Fibroblast of skin of left quadriceps (primary cell): ENCODE measurements at places on chromosomes 7 and 10.
A peak's percentile ranks its signal among the peaks of the same experiment; 100 is the strongest.

GRCh38 chr10:68301790-68302502 lies 29.9 kb upstream of the HNRNPH3 start:
- DNase-seq, result peak; percentile 39

DNA sequence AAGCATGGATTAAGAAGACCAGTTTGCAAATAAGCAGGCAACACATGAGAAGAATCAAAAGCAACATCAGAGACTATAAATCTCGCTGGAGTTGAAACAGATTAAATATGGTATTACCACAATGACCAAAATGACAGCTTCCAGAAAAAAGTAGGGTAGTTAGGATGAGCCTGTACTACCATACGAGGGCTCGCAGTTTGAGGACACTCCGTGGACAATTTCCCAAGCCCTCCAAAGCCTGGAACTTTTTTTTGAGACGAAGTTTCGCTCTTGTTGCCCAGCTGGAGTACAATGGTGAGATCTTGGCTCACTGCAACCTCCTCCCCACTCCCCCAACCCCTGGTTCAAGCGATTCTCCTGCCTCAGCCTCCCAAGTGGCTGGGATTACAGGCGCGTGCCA lies 1.0 kb downstream of the LRRC17 start:
- DNase-seq, result no peak

DNA sequence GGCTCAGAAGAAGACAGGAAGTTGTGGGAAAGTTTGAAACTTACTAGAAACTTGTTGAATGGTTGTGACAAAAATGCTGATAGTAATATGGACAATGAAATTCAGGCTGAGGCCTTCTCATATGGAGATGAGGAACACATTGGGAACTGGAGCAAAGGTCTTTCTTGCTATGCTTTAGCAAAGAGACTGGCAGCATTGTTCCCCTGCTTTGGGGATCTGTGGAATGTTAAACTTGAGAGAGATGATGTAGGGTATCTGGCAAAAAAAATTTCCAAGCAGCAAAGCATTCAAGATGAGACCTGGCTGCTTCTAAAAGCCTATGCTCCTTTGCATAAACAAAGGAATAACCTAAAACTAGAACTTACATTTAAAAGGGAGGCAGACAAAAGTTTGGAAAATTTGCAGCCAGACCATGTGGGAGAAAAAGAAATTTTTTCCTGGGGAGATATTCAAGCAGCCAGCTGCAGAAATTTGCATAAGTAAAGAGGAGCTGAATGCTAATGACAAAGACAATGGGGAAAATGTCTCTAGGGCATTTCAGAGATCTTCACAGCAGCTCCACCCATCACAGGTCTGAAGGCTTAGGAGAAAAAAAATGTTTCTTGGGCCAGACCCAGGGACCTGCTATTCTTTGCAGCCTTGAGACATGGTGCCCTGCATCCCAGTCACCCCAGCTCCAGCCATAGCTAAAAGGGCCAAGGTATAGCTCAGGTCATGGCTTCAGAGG lies 16.5 kb upstream of the KCND2 start:
- DNase-seq, result no peak

GRCh38 chr10:119461380-119461779 lies 81.1 kb downstream of the RGS10 start:
- DNase-seq, result no peak

DNA sequence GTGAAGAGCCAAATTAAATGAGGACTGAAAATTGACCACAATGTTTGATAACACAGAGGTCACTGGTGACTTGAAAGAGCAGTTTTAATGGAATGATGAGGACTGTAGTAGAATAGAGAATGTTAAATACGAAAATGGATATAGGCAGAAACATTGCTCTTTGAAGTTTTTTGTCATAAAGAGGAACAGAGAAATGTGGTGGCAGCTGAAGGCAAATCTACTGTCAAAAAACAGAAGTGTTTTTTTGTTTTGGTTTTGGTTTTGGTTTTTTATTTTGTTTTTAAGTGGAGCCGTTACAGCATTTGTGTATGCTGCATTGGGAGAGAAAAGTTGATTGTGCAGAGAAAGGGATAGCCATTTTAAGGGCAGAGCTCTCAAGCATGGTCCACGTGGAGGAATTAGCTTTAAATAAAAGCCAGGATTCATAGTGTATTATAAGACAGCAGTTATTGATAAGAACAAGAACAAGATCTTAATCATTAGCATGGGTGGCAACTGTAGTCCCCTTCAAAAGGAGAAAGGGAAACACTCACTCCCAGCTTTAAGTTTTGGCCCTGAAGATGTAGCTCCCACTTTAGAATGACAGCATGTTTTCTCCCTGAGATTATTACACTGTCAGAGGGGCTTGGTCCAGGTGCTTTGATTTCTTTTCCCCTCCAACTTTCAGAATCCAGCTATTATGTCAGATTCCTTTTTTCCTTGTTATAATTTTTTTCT lies 156.7 kb upstream of the BET1 start:
- no peak for DNase-seq

- no peak for DNase-seq
Observed at GRCh38 chr7:142873281-142873784, 12.2 kb downstream of the TRPV6 start.

DNA sequence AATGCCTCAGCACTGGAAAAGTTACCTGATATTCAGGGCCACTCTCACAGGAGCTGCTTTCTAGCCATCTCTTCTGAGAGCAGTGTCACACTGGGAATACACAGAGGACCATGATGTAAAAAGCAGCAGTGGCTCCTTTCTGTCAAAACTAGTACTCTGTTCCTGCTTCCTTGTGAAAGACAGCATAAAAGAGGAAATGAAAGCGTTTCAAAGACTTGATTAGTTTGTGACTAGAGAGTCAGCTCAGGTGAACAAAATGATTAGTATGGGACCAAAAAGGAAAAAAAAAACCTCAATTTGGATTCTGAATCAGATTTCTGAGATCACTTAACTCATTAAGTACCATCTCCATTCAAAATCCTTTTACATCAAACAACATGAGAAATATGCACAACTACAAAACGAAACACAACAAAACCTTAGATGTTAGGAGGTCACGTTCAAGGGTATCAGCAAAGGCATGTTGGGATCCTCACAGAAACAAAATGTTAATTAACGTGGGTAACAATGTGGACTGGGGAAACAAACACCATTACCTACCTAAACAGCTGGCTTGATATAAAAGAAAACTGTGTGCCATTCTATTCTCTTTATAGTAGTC lies 103.7 kb downstream of the MACC1 start:
- no peak for DNase-seq

GRCh38 chr10:125284875-125285597 lies 124.7 kb upstream of the CTBP2 start:
- no peak for DNase-seq

DNA sequence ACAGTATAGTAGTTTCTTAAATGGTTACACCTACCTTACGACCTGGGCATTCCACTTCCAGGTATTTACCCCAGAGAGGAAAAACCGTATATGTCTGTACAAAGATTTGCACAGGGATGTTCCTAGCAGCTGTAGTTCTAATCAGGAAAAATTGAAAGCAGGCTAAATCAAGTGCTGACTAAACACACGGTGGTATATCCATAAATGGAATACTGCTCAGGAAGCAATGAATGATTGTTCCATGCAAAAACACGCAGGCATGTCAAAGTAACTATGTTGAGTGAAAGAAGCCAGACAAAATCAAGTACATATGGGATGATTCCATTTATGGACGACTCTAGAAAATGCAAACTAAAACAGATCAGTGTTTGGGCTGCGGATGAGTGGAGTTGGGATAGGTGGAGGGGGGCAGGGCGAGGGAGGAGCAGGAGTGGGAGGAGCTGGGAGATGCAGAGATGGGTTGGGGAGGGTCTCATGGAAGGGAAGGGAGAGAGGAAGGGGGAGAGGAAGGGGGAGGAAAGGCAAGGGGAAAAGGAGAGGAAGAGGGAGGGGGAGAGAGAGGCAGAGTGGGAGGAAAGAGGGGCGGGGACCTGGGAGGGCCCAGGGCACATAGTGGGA lies 484 bp upstream of the MSRB2 start:
- no peak for DNase-seq

- DNase-seq, result no peak
Observed at GRCh38 chr10:70430493-70431445, 10.7 kb downstream of the NODAL start.

- no peak for DNase-seq
Observed at GRCh38 chr7:44748948-44749731, 493 bp downstream of the ZMIZ2 start.

GRCh38 chr10:78406648-78407008 lies 373.0 kb downstream of the RPS24 start:
- no peak for DNase-seq

- DNase-seq, result no peak
Observed at GRCh38 chr10:101558671-101559595, 29.1 kb downstream of the POLL start.

GRCh38 chr10:75358132-75358531 lies 43.4 kb downstream of the ZNF503 start:
- DNase-seq, result no peak

GRCh38 chr7:150788474-150789269 lies 11.5 kb downstream of the TMEM176B start:
- DNase-seq, result peak; percentile 18

GRCh38 chr10:30751678-30752331 lies 122.3 kb upstream of the LYZL2 start:
- peak; percentile 40 for DNase-seq

DNA sequence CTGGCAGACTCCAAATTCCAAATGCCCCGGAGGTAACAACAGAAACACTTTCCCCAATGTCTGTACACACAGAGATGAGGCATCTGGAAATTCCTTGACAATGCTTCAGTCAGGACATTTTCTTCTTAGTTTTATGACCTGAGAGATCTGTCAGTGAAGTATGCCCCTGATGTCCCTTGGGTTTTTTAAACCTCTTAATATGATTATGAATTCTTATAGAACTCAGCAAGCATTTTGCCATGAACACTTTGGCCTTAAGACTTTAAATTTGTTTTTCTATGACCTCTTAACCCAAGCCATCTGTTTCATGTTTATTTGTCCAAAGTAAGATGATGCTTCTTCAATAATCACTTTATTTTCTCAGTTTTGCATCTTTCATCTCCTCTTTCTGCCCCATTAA lies 1206.2 kb downstream of the GATA3 start:
- no peak for DNase-seq

- DNase-seq, result no peak
Observed at GRCh38 chr10:78299851-78300468, 266.3 kb downstream of the RPS24 start.

GRCh38 chr10:76973091-76974016 lies 664.3 kb downstream of the KCNMA1 start:
- DNase-seq, result peak; percentile 83

DNA sequence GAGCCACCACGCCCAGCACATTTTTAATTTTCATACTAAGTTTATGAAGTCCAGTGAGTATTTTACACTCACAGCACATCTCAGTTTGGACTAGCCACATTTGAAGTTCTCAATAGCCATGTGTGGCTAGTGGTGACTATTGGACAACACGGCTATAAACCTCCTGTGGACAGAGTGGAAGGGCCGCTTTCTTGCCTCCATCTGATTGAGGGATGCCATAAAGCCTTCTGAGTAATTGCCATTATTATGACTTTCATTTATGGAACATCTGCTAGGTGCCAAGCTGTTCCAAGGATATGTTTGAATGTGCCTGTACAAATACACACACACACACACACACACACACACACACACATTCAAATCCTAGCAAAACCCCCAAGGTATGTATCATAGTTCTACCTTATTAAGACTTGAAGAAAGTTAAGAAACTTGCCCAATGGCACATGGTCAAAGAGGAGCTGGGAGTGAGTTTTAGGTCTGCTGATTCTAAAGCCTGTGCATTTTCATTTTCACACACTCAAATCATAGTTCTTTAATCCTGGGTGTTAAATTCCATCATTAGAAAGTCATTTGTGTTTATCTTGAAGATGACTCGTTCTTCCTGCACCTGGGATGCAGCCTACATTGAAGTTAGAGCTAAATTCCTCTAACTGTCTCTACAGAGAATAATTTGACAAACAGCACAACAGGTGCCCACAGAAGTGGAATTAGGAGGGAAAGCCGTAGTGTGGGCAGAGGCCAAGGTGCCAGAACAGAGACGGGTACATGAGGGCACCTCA lies 143.3 kb downstream of the PKD1L1 start:
- no peak for DNase-seq
